Suppressor macrophage treated with lipopolysaccharide for 4 hours (primary cell): ENCODE measurements at places on chromosomes 1 and 21.
A peak's percentile ranks its signal among the peaks of the same experiment; 100 is the strongest.

- no peak for DNase-seq
Observed at GRCh38 chr1:214847071-214847810, 235.3 kb upstream of the KCNK2 start.

DNA sequence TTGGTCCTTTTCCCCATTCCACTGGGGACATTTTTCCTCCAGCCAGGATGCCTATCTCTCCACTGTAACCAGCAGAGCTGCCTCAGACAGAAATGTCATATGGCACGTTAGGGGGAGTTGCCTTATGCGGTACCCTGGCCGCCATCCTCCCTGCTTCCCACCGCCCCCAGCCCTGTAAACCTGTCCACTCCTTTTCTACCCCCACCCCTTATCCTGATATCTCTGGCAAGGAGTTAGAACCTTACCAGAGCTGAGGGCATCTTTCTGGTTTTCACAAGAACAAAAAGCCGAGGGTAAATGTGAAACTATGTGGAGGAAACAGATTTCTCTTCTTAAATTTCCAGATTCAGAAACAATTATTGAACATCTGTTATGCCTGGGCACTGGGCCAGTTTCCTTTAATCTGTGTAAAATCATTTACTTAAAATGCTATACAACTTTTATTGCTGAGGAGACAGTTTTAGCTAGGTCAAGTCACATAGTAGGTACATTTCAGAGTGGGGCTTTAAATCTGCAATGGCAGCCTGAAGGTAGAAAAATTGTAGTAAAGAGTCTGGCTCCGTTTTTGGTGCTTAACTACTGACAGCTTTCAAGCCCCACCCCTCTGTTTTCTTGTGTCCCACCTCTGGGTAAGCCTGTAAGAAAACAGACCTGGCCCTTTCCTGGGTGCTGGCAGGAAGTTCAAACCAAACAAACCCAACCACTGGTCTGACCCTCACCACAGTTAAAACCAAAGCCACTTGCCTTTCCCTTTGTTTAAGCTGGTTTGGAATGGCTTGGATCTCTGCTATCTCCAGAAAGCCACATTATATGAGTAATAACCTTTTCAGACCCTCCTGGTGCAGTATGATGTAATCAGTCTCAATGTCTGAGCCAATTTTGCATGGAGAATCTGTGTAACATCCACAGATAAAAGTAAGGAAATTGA, 319.0 kb downstream of the HHAT start:
- DNase-seq, result no peak

DNA sequence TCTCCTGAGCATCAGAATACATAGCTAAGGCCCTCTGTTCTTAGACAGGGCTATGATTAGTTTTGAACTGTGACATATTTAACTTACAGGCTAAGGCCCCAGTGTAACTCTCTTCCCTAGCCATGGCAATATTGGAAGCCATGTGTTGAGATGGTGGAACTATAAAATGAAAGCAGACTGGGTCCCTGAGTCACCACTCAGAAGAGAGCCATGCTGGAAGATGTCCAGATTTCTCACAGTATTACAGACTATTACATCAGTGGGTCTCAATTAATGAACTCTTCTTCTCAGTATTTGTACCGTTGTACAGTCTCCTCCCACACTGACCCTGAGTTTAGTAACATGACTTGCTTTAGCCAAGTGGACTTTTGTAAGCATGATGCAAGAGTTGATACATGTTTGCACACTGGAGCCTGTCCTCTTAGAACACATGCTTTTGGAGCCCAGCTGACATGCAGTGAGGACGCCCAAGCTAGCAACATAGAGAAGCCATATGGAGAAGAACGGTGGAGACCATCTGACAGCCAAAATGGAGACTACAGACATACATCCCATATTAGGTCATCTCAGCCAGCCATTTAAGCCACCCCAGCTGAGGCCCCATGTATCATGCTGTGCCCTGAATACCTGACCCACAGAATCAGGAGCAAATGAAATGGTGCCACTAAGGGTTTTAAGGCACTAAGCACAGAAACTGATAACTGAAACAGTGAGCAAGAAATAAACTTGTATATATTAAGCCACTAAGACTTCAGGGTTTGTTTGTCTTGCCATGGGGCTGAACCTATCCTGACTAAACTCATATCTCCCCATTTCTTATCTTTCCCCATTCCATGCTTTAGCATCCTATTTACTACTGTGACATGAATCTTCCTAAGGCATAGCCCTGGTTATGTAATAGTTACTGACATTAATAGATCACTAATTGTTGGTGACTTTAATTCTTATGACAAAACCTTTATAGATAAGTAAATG, 24.4 kb downstream of the TBX15 start:
- no peak for DNase-seq

GRCh38 chr1:247104965-247105364, 809 bp upstream of the ZNF669 start:
- DNase-seq, result no peak

DNA sequence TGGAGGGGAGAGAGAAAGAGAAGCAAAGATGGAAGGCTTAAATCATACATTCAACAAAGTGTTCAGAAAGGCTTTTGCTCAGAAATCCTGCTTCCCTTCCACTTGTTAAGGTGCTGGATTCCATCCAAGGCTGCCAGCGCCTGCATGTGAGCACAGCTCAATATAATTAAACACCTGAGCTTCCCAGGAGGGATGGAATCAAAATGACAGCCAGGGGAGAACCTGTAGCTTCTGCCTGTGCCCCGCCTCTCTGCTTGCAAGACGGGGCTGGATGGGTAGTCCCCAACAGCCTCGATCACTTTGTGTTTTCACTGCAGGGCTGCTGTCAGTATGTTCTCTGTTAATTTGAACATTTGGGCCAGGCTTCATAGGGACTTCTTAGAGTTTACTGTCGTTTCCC, 225.7 kb downstream of the KCNH1 start:
- DNase-seq, result no peak

GRCh38 chr1:17363771-17364170, 8.2 kb upstream of the PADI6 start:
- DNase-seq, result no peak

DNA sequence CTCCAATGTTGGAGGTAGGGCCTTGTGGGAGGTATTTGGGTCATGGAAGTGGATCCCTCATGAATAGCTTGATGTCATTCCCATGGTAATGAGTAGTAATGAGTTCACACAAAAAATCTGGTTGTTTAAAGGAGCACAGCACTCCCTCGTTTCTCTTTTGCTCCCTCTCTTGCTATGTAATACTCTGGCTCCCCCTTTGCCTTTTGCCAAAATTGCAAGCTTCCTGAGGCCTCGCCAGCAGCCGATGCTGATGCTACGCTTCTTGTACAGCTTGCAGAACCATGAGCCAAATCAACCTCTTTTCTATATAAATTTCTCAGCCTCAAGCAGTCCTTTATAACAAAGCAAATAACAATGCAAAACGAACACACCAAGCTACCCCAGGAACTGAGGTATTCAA, 80.9 kb downstream of the LHX9 start:
- no peak for DNase-seq

DNA sequence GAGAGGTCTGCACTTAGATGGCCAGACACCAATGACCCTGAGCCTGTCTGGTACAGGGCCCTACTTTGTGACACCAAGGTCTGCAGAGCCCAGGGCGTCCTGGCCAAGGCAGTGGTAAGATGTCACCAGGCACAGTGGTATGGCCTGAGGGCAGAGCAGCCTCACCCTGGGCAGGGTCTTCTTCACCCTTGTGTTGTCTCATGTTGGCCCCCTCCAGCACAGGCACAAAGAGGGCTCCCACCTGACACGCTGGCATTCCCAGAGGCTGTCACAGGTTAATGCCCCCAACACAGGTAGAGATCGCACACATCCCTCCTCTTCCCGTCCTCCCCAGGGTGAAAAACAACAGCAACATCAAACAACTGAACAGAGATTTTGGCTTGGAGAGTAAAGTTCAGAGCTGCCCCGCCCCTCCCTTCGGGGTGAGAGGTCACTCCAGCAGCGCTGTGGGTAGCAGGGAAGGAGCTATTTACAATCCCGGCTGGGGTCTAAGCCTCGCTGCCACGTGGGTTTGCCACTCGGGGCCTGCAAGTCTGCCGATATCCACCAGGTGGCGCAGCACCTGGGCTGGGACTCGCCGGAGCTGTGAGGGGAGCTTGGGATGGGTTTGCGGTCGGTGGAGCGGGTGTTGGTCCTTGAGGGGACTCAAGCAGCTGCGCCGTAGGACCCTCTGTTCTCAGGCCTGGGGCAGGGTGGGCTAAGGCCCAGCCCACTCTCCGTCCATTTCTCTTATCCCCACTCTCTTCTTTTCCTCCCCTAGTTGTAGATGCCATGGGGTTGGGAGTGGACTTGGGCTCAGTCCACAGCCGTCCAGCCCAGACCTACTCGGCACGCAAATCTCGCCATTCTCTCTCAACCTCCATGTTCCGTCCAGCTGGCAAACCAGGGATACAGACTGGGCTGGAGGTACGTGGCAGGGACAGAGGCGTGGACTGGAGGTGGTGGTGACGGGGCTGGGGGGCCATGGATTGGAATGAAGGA, 12.7 kb downstream of the EFNA3 start:
- DNase-seq, result peak; percentile 85

DNA sequence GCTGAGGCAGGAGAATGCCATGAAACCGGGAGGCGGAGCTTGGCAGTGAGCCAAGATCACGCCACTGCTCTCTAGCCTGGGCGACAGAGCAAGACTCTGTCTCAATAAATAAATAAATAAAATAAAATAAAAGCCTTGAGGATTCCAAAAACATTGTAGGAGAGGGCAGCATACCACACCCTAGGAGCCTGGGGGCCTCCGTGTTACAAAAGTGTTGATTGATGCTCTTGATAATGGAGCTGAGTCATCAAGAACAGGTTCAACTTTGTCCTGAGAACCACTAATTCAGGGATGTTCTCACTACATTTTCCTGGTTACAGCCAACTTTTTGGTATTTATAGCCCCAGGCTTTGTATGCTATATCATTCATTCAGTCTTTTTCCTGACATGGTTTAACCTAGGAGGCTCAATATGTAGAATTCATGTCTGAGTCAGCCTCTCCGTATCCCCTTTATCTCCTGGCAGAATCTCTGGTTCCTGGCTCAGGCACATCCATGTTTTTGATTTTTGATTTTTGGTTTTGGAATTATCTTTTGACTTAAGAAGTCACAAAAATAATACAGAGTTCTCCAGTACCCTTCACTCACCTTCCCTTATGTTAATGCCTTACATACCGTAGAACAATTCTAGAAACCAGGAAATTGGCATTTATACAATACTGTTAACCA, 69.4 kb downstream of the LRRC8D start:
- no peak for DNase-seq

- DNase-seq, result peak; percentile 38
Observed at GRCh38 chr1:231487019-231487418, 41.5 kb upstream of the TSNAX start.

GRCh38 chr21:36436829-36437744, 42.8 kb downstream of the CLDN14 start:
- DNase-seq, result peak; percentile 66

DNA sequence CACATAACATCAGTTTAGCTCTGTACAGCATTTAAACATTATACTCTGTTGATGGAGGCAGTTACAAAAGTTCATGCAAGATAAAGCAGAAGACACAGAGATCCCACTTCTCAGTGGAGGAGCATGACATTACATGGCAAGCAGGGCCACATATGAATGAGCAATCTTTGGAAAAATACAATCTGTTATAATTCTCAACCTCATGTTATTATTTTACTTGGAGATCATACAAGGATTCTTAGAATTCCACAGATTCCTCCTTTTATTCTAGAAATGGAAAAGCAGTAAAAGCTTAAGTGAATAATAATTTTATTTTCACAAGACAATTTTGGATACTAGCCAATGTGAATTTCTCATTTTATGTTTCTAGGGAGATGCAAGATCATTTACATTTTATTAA, 66.6 kb downstream of the IFI44 start:
- DNase-seq, result no peak

DNA sequence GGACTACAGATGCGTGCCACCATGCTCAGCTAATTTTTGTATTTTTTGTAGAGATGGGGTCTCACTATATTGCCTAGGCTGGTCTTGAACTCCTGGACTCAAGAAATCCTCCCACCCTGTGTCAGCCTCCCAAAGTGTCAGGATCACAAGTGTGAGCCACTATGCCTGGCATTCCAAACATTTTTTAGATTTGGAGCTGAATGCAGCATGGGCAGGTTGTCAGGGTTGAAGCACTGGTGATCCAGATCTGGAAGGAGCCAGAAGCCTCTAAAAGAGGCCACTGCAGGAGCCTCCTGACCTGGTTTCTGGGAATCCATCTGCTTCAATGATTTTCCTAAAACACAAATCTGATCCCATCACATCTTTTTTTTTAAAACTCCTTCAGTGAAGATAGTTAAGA, 1.8 kb upstream of the CTPS1 start:
- no peak for DNase-seq

DNA sequence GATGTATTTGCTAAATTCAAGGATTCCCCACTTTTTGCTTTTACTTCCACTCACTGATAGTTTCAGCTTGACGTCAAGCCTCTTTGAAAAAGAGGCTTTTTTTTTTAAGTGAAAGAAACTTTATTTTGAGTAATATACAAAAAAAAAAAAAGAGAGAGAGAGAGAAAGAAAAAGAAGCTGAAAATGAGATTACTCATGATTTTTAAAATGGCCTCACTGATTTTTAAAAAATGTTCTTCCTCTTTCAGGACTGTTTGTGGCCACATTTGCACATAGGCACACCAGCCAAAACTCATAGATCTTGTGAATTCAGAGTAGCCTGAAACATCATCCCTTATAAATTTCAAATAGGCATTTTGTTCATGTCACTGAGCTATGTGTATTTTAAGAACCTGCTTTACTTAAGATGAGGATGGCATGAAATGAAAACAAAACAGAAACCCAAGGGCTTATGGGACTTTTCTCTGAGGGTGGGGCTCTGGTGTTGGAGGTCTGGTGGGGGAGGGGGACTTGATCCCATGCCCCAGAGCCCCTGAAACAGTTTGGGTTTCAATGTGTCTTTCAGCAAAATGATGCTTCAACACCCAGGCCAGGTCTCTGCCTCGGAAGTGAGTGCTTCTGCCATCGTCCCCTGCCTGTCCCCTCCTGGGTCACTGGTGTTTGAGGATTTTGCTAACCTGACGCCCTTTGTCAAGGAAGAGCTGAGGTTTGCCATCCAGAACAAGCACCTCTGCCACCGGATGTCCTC, 6.1 kb downstream of the ATF3 start:
- peak; percentile 74 for DNase-seq

DNA sequence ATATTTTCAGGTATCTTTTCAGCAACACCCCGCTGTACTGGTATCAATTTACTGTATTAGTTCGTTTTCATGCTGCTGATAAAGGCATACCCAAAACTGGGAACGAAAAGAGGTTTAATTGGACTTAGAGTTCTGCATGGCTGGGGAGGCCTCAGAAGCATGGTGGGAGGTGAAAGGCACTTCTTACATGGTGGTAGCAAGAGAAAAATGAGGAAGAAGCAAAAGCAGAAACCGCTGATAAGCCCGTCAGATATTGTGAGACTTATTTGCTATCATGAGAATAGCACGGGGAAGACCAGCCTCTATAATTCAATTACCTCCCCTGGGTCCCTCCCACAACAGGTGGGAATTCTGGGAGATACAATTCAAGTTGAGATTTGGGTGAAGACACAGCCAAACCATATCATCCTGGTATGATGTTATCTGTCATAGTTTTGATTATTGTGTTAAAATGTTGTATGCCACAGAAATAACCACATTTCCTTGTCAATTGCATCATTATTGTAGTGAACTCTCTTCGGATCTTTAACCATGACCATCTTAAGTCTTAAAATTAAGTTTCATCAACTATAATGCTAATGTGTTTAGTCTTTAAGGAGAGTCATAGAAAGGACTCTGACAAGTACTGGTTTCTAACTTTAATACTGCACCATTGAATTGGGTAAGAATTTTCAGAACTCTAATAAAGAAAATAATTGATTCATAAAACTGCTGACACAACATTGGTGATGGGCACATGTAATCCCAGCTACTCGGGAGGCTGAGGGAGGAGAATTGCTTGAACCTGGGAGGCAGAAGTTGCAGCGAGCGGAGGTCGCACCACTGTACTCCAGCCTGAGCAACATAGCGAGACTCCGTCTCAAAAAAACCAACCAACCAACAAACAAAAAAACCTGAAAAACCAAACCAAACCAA, 58.2 kb downstream of the TBX19 start:
- DNase-seq, result no peak
